Activated T-cell treated with anti-CD3 and anti-CD28 coated beads for 24 hours (primary cell): ENCODE measurements at places on chromosomes 6 and 20.

DNA sequence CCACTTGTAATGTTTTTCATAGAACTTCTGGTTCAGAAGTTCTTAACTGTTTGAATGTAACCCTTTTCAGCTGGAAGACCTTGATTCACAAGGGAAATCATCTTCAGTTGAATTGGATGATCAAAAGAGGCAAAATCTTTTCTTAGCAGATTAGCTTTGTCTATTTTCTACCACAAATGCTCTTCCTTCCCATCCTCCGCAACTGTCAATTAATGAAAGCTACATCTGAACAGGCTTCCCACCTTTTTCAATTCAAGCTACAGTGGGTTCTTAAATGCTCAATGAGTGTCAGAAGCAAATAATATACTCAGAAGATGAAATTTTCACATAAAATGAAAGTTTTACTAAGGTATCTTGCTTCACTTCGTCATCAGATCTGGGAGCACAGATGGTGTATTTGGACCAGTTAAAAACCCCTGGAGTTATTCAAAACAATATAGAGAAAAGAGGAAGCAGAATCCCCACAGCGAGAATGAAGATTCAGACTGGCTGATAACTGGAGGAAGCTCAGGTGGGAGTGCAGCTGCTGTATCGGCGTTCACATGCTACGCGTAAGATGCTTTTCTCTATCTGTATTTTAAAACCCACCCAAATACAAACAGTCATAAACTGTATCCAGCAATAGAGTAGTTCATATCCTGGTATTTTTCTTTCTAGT, 19.4 kb downstream of the QRSL1 start:
- no peak for DNase-seq

DNA sequence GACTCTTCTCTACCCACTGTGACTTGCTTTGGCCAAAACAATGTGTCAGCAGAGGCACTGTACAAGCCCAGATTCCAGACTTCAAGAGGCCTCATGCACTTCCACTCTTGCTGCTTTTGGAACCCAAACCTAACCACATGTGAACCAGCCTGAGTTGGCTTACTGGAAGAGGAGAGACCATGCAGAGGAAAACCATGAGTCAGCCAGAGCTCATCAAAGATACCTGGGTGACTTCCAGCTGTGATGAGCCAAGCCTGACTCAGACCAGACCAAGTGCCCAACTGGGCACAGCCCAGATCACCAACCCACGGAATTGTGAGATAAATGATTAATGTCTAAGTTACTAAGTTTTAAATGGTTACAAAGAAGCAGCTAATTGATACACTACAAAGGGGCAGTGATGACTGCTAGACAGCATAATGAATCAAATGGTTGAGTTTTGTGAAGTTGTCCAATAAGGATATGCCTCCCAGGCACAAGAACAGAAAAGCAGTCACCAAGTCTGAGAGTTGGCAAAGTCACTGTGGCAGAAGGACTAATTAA, 16.2 kb upstream of the BEND6 start:
- DNase-seq, result peak; percentile 14

DNA sequence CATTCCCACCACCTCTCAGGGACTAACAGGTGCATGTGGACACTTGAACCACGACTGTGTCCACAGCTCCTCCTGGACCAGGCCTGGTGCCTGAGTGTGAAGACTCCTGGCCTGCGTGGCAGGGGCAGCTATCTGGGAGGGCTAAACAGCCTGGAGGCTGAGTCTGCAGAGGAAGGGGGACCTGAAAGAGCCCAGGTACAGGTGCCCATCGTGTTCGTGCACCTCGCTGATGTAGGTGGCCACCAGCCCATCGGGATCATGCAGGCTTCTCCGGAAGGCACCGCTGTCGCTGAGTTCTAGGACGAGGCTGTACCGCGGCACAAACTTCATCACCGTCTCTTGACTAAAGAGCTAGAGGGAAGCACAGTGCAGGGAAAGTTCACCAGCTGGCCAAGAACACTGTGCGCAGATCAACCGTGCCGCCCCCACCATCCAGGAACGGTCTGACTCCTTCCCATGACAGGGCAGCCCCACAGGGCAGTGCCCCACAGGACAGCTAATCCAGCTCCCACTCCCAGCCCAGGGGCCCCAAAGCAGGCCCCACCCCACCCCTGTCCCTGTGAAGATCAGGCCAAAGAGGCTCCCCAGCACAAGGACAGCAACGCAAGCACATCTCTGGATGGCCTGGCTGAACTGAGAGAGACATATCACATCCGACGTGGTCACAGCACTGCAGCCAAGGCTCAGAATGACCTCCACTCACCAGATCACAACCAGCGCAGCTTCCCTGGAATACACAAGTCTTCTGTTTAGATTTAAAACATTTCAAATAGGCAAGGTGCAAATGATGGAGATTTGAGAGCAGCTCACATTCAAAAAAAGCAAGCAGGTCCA, 14.8 kb downstream of the CST7 start:
- no peak for DNase-seq

DNA sequence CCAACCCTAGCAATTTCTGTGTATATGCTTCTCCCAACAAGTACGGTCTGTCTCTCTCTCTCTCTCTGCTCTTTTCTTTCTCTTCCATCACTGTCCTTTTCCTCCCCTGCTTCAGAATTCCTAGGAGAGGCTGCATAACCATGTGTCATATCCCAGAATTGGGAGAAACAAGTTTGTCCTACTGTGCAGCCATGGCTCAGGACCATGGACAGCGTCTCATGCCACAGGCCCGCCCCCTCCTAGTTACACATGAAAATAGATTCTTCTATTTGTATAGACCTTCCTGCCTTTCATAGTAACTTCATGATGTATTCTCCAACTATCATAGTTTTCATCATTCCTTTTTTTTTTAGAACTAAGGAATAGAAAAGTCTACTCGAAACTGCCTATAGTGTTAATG, 98.0 kb downstream of the FNDC1 start:
- no peak for DNase-seq

GRCh38 chr20:17651760-17652388, 30.2 kb downstream of the RRBP1 start:
- no peak for DNase-seq

GRCh38 chr6:78835817-78836216, 31.5 kb upstream of the IRAK1BP1 start:
- DNase-seq, result no peak

- DNase-seq, result no peak
These were observed 83.6 kb downstream of the SIM1 start for GRCh38 chr6:100381111-100381510.

GRCh38 chr20:18276821-18277220, 11.5 kb upstream of the ZNF133 start:
- peak; percentile 48 for DNase-seq

DNA sequence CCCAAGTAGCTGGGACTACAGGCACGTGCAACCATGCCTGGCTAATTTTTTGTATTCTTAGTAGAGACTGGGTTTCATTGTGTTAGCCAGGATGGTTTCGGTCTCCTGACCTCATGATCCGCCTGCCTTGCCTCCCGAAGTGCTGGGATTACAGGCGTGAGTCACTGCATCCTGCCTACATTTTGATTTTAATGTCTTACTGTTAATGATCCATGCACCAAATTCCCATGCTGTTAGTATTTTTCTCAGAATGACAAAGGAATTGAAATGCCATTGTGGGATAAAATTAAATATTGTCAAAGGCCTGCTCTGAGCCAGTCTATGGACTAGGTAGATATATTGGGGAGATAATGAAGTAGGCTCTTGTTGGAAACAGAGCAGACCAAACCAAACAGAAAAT, 28.2 kb downstream of the CBFA2T2 start:
- no peak for DNase-seq

DNA sequence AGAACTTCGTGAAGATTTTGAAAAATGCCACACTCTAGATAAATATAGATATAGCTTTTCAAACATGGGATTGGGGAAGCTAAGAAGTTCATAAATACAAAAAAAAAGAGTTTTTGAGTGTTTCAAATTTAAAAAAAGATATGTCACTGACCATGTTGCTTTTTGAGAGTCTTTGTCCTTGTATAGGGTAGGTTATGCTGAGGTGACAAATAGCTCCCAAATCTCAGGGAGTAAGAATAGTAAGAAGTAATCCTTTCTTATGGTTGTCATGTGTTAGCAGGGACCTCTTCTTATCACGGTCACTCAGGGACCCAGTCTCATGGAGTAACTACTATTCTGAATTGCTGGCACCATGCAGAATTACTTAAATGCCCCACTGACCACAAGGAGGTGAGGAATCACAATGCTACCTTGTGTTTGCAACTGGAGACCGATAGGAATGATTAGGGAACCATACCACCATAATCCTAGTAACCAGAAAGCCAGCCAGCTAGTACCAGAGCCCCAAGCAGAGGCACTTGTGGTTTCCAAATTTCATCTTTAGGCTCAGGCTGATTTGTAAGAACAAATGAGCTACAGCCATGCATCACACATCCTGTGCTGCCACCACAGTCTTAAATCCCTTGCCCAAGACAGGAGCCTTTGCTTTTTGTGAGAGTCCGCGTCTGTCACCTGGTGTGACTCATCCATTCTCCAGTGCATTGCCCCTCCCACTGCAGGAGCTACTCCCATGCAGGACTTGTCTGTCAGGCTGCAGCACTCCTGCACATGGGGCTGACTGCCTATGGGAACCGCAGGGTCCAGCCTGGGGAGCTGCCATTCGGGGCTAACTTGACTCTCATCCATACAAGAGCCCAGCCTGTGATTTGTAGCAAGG, 42.4 kb upstream of the ADGRF4 start:
- peak; percentile 16 for DNase-seq

DNA sequence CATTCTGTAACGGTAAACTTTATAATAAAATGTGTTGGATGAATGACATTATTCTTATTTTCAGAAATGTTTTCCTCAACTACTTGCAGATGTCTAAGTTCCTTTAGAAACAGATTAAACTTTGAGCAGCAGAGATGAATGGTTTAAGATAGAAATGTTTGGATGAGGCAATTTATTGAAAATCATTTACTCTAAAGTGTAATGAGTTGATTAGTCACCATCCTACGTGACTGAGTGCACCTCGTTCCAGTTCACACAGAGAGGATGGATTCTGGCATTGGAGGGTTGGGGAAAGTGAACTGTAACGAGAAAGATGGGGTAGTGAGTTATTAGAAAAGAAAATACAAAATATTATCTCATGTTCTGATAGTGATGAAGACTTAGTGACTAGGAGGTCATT, 28.7 kb downstream of the SMPDL3A start:
- no peak for DNase-seq

DNA sequence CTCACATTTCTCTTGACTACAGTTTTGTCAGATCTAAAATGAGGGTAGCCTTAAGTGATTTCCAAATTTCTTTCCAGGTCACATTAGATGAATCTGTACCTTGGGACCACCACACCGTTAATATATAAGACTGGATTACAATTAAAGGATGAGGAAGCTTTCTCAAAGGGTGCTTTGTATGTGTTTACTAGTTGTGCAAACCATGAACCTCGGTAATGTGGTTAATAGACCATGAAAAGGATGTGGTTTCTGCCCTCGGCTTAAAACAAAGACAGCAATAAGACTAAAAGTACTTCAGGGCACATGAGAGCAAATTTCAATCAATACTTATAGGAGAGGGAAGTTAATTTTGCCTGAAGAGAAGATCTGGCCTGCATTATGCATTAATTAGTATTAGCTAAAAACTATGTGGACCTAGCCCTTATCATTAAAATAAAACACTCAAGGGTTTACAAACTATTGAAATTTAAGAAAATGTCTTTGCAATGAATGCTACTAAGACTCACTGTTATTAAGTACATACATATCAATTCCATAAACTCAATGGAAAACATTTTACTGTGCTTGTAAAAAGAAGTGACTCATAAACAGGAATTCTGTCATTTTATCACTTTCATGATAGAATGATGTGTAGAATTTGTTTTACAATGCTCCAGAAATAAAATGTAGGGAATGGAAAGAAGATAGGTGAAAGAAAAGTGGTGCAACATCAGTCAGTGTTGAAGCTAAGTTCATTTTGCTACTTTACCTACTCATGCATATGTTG, 936 bp upstream of the TMX4 start:
- DNase-seq, result no peak

DNA sequence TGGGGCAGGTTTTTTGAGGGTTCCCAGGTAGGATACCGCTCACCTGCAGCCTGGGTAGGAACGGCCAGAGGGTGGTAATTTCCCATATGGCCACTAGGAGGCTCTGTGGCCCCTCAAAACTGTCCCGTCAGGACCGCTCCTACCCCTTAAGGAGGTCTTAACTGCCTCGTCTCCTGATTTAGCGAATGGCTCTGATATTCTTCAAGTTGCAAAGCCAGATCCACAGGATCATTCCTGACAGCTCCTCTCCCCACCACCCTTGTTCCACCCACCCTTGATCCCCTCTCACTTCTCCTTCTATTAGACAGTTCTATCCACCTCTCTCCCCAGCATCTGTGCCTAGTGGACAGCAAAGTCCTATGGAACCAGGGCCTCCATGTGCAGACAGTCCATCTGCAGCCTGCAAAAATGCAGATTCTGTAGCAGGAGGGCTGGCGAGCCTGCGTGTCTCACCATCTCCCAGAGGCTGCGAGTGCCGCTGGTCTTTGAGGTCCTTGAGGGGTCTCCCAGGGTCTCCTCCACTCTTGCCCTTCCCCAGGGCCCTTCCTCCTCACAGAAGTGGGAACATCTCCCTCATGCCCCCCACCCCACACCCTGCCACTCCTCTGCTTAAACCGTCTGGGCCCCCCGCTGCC, 34.3 kb upstream of the ZBP1 start:
- peak; percentile 48 for DNase-seq

GRCh38 chr6:157398151-157398550, 17.2 kb downstream of the ZDHHC14 start:
- DNase-seq, result no peak

GRCh38 chr6:113570161-113570560, 287.0 kb upstream of the MARCKS start:
- no peak for DNase-seq

- no peak for DNase-seq
These were observed 61.9 kb upstream of the ATXN1 start for GRCh38 chr6:16822975-16823717.

GRCh38 chr20:34547844-34548613, 10.5 kb upstream of the MAP1LC3A start:
- no peak for DNase-seq

DNA sequence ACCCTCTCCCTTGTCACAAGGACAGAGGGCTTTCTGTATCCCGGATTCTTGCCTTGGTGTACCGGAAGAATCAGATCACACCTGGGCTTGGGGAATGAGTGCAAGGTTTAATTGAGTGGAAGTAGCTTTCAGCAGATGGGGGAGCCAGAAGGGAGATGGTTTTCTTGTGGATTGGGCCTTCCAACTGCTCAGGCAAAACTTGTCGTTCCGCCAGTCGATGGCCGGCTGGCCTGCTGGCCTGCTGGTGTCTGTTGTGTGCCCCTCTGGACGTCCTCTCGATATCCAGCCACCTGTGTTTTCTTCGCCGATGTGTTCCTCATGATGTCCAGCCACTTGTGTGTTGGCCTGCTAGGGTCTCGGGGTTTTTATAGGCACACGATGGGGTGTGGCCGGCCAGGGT, 168.1 kb downstream of the CDKAL1 start:
- no peak for DNase-seq
